ENCODE measurements at places on chromosomes 7 and 10.

DNA sequence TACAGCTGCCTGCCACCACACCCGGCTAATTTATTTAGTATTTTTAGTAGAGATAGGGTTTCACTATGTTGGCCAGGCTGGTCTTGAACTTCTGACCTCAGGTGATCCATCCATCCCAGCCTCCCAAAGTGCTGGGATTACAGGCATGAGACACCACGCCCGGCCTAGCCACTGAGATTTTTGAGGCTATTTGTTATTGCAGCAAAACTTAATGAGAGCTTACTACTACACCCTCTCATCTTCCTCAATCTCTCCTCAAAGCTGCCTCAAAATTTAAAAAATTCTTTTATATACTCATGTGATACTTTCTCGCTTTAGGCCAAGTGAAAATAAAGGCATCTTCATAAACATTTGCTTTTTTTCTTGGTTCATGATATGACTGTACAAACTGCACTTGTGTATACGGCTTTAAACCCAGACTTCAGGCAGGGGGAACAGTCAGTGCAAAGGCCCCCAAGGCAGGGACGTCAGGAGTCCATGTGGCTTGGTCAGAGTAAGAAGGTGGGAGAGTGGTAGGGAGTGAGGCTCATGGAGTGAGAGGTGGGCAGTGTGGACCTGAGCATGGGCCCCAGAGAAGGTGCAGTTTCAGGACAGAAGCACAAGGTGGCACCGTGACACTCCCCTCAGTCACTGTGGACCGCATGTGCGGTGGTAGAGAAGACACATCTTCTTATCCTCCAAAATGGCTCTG lies 55.5 kb downstream of the SYPL1 start:
- DNase-seq, result no peak

DNA sequence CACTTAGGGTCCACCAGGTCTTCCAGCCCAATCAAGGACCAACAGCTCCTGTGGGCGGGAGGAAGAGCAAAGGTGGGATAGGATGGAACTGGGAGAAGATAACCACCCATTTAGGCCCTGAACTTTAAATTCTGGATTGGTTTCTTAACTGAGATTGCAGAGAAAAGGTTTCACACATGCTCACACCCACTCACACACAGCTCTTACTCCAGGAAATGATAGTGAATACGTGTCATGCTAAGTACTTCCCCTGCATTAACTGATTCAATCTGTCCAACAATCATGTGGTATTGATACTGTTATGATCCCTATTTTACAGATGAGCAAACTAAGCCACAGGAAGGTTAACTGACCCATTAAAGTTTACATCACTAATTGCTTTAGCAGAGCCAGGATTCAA lies 4.6 kb upstream of the CYP3A4 start:
- DNase-seq, result no peak

GRCh38 chr10:108788891-108789290 lies 1134.4 kb downstream of the XPNPEP1 start:
- DNase-seq, result no peak

GRCh38 chr7:11750191-11750590 lies 81.8 kb downstream of the THSD7A start:
- no peak for DNase-seq

GRCh38 chr7:77202481-77202976 lies 2.9 kb upstream of the FGL2 start:
- DNase-seq, result no peak

DNA sequence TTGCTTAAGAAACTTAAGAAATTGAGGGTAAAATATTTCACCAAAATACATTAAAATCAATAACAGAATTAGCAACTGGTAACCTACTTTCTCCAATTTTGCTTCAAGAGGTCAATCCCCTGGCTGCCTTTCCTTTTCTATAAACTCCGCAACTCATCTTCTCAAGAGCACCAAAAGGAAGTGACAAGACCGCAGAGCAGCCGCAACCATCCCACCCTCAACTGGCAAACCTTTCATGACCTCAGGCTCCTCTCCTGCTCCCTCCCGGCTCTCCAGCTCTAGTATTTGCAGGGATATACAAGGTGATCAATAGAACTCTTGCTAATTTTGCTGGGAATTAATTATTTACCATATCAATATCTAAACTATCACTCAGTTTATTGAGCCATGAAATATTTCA lies 88.9 kb downstream of the ATE1 start:
- DNase-seq, result no peak

- DNase-seq, result no peak
Observed at GRCh38 chr10:106296750-106297392, 867.6 kb downstream of the SORCS1 start.

DNA sequence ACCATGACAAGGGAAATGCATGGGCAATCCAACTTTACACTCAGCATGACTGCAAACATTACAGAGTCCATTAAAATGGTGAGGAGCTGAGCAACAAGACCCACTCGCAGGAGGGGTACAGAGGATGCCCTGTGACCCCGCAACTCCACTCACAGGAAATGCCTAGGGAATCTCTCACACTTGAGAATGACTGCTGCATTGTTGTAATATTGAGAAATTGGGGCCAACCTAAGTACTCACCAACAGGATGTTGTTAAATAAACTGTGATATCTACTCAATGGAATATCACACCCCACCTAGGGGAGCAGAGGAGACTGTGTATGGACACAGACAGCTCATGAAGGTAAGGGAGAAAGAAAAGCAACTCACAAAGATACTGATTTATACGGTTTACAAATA lies 53.4 kb upstream of the CAMK2B start:
- no peak for DNase-seq

GRCh38 chr10:62738916-62739315 lies 65.6 kb upstream of the ADO start:
- no peak for DNase-seq

DNA sequence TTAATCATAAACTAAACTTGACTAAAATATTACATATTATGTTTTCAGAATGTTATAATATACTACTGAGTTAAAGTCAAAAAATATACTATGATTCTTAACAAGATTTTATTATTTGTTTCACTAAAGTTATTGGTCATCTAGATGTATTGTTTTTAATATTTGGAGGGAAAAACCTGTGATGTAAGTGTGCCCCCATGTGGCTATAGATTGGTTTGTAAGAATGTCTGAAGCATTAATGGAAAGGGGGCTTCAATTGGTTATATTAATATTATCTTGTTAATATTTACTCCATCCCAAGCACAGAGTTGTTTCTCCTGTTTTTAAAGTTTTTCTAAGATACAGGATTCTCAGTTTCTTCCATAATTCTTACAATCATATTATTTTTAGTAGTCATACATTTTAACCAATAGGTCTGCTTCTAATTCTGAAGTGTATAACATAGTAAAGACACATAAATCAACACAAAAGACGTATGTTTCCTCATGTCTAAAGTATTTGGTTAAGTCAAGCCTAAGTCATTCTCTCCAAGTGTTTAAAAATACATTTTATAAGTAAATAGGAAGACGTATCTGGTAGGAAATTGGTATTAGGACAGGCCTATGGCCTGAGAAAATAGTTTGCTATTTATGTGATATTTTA lies 58.0 kb downstream of the GNAT3 start:
- DNase-seq, result no peak

- DNase-seq, result no peak
Observed at GRCh38 chr10:29517352-29517923, 117.3 kb downstream of the SVIL start.

GRCh38 chr7:55132890-55133551 lies 114.2 kb downstream of the EGFR start:
- no peak for DNase-seq

DNA sequence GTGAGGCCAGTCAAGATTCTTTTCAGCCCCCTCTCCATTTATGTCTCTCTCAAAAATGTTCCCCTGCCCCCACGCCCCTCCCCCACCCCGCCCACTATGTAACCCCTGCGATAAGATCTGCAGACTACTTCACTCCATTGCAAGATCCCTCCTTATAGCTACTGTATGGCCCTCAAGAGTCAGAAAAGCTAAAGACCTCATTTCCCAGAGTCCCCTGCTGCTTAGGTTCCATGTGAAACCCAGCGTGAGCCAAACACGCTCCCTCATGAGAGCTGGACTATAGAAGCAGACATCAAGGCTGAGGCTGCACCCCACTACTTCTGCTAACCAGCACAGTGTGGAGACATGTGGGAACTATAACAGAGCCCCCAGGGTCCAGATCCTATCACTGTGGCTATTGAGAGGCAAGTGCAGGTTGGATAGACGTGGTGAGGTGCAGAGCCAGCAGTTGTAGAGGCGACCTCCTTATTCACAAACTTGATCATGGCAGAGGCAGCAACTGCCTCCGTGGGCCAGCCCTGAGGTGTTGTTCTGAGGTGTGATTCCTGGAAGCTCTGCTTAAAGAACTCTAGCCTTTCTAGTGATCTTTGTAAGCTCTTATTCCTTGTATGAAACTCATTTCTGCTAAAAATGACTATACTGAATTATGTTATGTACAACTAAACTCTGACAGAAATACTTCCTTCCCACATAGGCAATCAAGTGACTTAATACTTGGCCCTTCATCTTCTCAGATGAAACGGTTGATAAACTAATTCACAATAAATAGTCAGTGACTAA lies 117.0 kb upstream of the ARID5B start:
- no peak for DNase-seq

GRCh38 chr10:94105226-94105625 lies 111.5 kb downstream of the PLCE1 start:
- DNase-seq, result no peak

- no peak for DNase-seq
Observed at GRCh38 chr7:155188821-155189581, 108.7 kb upstream of the INSIG1 start.

DNA sequence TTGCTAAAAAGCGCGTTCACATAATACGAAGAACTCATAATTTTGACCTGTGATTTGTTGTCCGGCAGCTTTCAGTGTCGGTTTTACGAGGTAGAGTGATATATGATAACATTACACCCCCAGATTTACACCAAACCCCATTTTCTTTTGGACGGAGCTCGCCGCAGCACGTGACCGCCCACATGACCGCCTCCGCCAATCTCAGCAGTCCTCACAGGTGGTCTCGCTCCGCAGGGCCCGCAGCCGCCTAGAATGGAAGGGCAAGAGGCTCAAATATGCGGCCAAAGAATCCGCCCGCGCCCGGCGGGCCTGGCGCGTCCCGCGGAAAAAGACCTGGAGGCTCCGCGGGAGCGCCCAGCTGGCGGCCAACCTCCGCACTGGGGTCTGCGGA lies at the start of gene HOXA7:
Gene HOXA7, minus strand, starts transcription at position 168 of the 391 bp plus-strand sequence. Its CDS starts 130 bp downstream, at position 38.
- no peak for DNase-seq

- DNase-seq, result no peak
Observed at GRCh38 chr10:103192089-103192450, 1.0 kb downstream of the NT5C2 start.

GRCh38 chr7:36814311-36814710 lies 90.0 kb upstream of the AOAH start:
- no peak for DNase-seq

DNA sequence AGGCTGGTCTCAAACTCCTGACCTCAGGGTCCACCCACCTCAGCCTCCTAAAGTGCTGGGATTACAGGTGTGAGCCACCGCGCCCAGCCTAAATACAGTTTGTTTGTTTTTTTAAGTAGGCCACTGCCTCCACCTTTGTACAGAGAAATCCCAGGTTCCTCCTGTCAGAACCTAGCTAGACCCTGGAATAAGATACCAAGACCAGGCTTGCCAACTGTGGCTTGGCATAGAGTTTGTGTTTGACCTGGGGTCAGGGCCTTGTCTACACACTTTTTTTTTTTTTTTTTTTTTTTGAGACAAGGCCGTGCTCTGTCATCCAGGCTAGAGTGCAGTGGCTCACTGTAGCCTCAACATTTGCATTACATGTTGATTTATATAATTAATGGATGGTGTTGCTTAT lies 34.3 kb upstream of the DNAH11 start:
- no peak for DNase-seq

- no peak for DNase-seq
Observed at GRCh38 chr7:25680636-25681035, 452.4 kb upstream of the NPVF start.

DNA sequence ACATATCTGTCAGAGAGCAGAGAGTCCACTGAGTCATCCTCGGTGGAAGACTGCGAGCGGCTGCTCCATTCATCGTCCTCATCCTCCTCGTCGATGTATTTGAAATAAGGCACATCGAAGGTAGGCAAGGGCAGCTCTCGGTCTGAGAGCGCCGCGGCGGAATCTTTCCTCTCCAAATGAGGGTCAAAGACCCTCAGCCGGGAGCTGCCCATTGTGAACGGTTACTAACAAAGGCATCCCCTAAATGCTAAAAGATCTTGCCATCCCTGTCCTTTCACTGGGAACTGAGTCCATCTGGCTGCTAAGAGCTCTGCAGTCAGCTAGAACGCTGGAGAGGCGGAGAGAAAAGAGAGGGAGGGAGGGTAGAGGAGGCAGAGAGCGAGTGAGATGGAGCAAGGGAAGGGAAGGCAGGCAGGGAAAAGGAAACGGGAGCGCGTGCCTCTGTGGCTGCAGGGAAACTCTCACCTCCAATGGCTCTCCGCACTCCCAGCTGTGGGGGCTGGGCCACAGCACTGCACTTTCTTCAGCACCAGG lies 163.4 kb downstream of the RAPGEF5 start:
- DNase-seq, result no peak

DNA sequence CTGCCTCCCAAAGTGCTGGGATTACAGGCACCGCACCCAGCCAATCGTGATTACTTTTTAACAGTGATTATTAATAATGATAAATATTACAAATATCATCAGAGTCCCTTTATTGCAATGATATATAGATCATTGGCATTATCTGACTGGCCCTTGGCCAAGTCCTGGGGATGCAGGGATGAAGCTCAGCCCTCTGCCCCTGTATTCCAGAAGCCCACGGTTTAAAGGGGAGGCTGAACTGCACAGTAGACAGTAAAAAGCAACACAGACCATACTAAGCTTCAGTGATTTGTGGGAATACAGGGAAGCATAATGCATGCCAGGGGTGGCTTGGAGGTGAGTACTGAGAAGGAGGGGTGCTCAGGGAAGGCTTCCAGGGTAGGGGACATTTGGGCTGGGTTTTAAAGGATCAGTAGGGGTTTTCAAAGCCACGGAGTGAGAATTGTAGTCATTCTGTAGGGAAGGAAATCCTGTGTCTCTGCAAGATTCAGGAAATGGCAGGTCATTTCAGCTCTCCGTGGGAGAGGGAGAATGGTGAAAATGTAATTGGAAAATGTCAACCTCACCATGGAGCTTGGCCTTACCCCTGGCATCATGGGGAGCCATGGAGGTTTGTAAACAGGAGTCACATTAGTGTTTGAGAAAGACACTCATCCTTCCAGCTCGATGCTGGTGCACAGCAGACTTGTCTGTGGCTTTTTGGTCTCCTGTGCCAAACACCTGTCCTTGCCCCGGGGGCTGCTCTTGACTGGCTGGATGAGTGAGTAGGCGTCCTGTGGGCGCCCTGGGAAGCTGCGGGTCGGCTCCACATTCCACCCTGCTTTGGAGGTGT lies 8.8 kb downstream of the ADAMTS14 start:
- DNase-seq, result no peak

- no peak for DNase-seq
Observed at GRCh38 chr7:158587162-158588084, at the start of gene PTPRN2. Gene PTPRN2 (minus strand): TSS chr7:158587823.

DNA sequence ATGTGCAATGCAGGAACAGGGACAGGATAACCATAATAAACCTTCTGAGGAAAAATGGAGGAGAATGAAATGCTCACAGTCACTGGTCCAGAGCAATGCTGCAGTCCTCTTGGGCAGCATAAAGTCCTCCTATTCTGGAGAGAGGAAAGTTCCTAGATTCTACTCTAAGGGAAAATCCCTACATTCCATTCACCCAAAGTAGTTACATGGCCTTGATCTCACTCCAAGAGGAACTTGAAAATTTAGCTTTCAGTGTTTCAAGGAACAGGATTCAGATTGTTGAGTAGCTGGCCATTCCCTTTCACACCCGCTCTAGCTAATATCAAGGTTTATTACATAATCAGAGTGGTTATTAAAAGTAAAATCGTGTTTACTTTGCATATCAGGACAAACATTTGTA lies 168.3 kb downstream of the CHRM2 start:
- DNase-seq, result no peak
